ENCODE measurements at places on chromosomes 1 and 21.
A peak's percentile ranks its signal among the peaks of the same experiment; 100 is the strongest.

GRCh38 chr1:184300446-184300845 lies 86.4 kb upstream of the C1orf21 start:
- DNase-seq = no peak

DNA sequence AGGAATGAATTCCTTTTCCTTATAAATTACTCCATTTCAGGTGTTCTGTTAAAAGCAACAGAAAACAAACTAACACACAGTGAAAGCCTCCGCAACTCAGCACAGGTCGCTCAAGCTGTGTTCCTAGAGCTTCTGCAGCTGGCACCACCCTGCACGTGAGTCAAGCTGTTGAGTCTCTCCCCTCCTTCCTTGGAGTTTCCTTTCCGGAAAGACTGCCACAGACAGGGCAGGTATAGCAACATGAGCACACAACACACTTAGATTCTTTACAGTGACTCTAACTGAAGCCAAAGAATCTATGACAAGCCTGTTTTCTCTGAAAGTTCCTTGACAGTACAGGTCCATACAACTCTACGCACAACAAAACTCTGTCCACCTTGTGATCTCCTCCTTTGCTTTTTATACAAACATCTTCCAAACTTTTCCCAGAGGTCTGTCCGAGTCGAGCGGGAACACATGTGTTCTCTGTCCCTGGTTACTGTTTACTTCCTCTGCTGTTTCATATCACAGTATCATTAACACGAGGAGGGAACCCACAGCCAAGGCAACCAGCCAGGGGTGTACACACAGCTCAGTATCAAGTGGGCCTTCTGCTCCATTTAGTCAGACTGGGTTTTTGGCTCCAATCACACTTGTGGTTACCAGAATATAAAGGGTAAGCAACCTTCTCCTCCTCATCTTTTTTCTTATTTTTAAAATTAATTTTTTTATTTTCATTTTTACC lies 38.7 kb upstream of the DESI2 start:
- no peak for DNase-seq

- no peak for DNase-seq
Observed at GRCh38 chr1:46603481-46603857, 599 bp downstream of the MKNK1 start.

DNA sequence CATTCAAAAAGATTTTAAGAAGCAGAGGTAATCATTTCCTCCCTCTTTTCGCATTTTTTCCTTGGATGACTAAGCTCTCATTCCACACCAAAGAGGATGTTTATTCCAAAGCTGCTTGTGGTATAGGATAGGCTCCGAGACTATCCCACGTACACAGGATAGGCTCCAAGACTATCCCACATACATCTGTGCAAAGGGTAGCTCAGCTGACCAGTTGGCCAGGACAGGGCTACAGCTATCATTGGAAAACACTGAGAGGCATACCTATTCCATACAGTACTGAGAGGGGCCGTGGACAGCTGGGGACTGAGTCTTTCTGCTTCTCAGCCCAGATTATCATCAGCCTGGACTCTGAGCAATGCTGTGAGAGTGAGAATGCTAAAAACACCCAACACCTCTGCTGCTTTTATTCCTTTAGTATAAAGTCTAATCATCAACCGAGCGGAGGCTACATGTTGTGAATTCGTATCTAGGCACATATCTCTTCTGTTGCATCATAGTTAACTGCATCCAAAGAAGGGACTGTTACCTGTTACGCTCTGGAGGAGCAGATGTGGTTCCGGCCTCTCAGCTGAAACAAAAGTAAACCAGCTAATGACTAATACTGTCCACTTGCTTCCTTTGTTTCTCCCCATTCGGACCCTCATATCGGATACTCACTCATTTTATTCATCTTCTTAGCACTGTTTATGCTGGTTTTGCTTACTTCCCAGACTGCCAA lies 141.0 kb downstream of the TNFSF18 start:
- no peak for DNase-seq

DNA sequence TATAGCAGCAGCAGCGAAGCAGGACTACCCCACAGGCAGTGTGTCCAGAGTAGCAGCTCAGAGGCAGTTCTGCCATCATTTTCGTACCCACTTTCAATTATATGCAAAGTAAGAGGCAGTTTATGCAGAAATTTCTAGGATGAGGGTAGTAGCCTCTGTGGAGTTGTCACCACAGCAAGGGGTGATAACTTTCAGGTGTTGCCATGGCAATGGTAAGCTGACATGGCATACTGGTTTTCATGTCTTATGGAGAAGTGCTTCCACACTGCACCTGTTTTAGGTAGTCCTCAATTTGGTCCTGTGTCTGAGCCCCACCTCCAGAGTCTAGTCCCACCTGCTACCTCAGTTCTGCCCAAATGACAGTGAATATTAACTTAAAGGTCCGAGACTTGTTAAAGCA lies 133.3 kb upstream of the SYT6 start:
- no peak for DNase-seq

- no peak for DNase-seq
Observed at GRCh38 chr1:64092851-64093371, 110.5 kb upstream of the UBE2U start.

DNA sequence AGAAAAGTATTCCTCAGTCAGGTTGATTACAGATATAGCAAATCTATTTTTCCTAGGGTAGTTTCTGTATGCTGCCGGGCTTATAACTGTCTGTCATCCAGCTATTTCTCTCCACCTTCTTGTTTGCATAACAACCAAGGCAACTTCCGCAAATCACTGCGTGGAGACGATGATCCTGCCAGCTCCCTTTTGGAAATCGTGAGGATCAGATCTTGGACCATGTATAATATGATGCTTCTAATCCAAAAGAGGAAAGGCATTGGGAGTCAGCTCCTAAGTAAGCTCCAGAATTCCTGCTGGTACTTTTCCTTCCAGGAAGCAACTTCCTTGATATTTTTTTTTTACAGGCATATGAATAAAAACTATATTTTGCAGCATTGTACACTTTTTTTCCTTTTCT lies 445 bp upstream of the RGS4 start:
- no peak for DNase-seq

GRCh38 chr1:200150721-200151120 lies 123.2 kb downstream of the NR5A2 start:
- no peak for DNase-seq

GRCh38 chr1:22831729-22832413 lies 121.2 kb downstream of the EPHB2 start:
- no peak for DNase-seq

DNA sequence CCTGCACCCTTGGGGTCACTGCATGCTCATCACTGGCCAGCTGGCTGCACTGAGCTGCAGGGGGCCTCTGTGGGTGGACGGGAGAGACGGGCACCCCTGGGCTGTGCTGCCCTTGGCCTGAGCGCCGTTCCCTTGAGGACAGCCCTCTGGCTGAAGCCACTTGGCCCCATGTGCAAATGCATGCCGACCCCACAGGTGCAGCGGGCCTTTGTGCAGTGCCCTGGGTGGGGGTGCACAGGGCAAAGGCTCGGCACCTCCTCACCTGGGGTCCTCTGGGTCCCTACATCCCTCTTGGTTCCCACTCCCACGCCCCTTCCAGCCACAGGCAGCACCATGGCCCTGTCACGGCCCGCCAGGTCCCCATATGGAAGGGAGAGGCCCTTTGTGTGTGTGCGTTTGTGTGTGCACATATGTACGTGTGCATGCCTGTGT lies 41.3 kb downstream of the COQ8A start:
- DNase-seq = no peak

DNA sequence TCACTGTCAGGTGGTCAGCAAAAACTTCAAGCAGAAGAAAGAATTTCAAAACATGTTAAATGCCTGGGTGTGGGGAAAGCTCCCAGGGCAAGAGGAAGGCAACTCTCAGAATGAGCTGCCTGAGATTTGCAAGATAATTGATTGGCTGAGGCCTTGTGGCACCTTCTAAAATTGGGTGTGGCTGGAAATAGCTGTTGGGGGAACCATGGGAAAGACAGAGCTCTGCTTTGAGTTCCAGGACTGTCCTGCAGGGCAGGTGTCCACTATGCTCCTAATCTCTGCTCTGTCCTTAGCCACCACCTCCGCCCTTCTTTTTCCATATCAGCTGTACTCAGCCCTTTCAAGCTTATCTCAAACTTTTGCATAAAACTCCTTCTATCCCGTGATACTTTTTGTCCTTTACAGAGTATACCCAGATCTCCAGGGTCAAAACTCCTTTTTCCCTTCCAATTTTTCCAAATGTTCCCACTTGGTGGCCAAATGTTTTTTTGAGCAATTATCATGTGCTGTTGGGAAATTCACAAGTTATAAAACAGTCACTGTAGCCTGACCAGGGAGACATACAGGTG lies 23.8 kb upstream of the PPP2R5A start:
- no peak for DNase-seq

- no peak for DNase-seq
Observed at GRCh38 chr1:145695821-145696629, 11.1 kb downstream of the PDZK1 start.

DNA sequence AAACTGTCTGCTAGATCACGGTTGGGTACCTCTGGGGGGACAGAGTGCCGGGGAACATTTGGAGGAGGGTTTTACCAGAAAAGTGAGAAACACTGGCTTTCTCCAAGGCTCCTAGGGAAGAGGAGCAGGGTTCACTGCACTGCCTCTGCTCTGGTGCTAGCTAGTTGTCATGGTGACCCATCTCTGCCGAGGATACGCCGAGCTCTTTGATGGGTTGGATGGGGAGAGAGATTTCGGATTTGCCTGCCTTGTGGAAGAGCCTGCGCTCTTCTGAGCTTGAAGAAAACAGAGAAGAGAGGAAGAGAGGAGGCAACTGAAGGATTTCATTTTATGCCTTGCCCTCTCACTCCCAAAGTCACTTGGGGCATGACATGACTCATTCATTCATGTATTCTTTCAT lies 92.1 kb downstream of the NAV1 start:
- no peak for DNase-seq

DNA sequence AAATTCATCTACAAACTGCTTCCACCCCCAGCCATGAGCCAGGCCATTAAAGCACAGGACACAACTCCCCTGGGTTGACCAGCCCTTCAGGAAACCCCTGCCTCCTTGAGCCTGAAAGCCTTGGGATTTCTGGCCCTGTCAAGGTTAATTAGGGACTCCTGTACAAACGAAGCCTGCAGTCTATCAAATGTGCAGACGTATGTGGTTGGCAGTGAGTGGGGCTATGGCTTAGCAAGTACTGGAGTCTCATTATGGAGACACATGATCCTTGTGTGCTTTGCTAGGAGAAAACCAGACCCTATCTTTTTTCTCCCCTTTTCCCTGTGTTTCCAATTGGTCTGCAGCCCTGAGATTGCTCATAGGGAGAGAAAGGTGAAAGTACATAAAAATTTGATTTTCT lies 588.3 kb upstream of the USP24 start:
- no peak for DNase-seq

- no peak for DNase-seq
Observed at GRCh38 chr1:166950156-166950555, 25.2 kb downstream of the ILDR2 start.

- no peak for DNase-seq
Observed at GRCh38 chr1:39754026-39754570, 15.4 kb downstream of the PPIE start.

GRCh38 chr1:91791103-91791502 lies 94.8 kb downstream of the TGFBR3 start:
- DNase-seq = no peak

GRCh38 chr1:228944935-228945371 lies 209.7 kb downstream of the RHOU start:
- DNase-seq = no peak

GRCh38 chr1:50538476-50538875 lies 115.2 kb upstream of the DMRTA2 start:
- no peak for DNase-seq

DNA sequence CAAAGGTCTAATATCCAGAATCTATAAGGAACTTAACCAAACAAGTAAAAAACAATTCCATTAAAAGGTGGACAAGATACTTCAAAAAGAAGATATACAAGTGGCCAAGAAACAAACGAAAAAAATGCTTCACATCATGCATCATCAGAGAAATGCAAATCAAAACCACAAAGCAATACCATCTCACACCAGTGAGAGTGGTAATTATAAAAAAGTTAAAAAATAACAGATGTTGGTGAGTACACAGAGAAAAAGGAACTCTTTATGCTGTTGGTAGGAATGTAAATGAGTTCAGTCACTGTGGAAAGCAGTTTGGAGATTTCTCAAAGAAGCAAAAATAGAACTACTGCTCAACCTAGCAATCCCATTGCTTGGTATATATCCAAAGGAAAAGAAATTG lies 218.6 kb downstream of the SLC44A5 start:
- DNase-seq = no peak

DNA sequence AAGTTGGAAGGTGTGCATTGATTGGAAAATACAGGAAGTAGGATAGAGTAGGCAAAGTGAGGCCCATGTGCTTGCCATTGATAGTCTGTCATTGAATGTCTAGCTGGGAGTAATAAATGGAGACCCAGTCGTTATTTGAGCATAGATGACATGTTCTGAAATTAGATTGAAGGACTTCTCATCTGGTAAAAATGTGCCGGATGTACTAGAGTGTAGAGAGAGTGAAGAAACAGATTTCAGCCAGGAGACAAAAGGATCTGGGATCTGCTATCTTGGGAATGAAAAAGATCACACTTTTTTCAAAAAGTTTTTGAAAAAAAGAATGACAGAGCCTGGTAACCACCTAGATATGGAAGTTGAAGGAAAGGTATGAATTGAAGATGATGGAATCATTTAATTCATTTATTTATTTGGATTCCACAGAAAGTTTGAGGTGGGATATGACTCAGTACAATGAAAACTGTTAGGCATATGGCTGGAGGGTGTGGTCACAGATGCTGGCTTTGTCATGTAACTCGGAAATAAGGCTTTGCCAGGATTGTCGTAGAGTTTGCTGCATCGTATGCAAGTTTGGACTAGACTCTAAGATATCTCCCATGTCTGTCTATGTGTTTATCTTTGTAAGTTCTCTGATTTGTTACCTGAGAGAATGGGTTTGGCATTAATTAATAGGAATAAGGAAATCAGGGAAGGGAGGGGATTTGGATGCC lies 137.1 kb downstream of the PBX1 start:
- no peak for DNase-seq

DNA sequence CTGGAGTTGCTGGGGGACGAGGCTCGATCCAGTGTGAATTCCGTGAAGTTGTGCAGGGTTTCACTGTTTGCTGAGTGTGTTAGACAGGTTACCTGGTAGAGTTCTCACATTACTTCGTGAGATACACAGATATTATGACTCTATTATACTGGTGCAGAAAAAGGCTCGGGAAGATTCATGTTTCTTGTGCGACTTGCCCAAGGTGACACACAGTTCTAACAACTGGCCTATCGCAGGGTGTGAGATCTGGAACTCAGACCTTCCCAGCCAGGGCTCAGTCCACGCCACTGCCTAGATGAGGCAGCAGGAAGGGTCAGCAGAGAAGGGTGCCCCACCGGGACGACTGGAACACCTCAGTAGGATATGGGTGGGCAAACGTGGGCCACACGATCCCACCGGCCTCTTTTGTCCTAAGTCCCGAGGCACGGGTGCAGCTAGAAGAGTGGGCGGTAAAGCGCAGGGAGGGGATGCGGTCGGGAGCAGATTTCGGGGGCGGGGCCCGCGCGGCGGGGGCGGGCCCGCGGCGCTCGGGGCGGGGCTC lies 296 bp upstream of the RNPEP start:
- peak; percentile 71 for DNase-seq

- DNase-seq = no peak
Observed at GRCh38 chr1:178664278-178664677, 60.8 kb upstream of the RALGPS2 start.

- DNase-seq = no peak
Observed at GRCh38 chr1:21961337-21961736, 15.5 kb upstream of the CELA3B start.

Measured in stimulated activated CD4-positive, alpha-beta T cell treated with anti-CD3 and anti-CD28 coated beads, Interleukin-1b, Interleukin-23, amount 100 ng/mL, for 4 hours (primary cell).